Activated CD8-positive, alpha-beta memory T cell treated with anti-CD3 and anti-CD28 coated beads for 1 hour (primary cell): ENCODE measurements at places on chromosomes 2 and 18.

DNA sequence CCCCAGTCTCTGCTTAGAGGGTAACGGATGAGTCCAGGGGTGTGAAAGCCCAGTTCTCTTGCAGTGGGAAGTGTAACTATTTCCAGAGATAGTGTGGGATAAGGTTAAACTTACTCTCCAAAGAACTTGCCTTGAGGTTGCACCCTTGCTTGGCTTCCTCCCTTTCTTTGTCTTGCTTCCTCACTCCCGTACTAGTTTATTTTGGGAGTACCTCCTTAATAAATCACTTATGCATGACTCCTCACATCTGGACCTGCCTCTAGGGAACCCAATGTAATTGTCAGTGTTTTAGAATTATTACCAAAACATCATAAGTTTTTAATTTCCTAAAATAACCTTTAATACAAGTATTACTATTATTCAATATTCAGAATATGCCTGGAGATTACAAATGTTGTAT lies 35.2 kb downstream of the CPO start:
- no peak for DNase-seq

- no peak for DNase-seq
These were observed 427.9 kb downstream of the GALR1 start for GRCh38 chr18:77677536-77677935.

DNA sequence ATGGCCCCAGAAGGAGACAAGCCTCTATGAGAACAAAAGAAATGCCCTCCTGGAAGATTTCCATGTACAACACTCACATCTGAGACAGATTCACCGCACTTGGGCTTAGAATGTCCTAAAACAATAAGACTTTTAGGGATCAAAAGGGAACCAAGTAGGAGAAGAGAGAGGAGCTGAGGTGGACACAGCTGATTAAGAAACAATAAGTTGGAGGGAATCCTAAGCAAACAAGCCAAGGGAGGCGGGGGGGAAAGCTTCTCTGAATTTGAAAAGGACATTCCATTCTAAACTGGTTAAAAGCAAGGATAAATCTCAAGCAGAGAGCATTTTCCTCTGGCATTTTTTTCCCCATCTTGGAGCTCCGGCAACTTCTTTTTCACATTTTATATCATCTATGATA lies 9.9 kb downstream of the ACVR1 start:
- no peak for DNase-seq

- DNase-seq, result no peak
These were observed 152.1 kb upstream of the ITGA6 start for GRCh38 chr2:172275239-172275638.

GRCh38 chr2:171136024-171136423 lies 24.7 kb downstream of the TLK1 start:
- no peak for DNase-seq

DNA sequence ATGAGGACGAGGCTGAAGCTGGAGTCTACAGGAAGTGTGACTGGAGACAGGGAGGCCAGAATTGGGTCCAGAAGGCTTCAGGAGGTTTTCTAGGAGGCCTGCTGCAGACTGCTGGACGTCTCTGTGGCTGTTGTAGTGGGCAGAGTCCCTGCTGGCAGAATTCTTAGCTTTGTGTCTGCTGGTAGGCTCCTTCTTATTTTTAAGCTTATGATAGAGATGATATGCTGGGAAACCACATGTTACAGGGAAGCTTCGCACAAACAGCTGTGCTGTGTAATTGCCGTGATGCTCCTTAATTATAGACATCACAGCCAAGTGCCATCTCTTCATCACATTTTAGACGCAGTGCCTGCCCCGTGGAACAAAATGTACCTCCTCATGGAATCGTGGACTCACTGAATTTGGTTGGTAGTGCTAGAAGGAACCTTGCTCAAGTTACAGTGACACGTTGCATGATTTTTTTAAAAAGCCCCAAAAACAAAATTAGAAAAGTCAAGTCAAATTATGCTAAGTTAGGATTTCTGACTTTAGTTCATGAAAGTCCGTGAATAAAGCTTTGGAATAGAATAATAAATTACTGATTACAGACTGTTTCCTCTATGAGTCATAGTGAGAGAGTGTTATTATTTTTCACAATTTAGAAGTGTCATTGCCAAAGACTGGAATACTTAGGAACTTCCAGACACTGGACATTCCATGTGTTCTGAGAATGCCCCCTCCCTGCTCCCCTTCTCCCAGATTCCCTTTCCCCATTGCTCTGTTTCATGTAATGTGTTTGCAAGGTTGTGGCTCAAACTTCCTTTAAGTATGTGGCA lies 144.1 kb downstream of the FHOD3 start:
- no peak for DNase-seq

DNA sequence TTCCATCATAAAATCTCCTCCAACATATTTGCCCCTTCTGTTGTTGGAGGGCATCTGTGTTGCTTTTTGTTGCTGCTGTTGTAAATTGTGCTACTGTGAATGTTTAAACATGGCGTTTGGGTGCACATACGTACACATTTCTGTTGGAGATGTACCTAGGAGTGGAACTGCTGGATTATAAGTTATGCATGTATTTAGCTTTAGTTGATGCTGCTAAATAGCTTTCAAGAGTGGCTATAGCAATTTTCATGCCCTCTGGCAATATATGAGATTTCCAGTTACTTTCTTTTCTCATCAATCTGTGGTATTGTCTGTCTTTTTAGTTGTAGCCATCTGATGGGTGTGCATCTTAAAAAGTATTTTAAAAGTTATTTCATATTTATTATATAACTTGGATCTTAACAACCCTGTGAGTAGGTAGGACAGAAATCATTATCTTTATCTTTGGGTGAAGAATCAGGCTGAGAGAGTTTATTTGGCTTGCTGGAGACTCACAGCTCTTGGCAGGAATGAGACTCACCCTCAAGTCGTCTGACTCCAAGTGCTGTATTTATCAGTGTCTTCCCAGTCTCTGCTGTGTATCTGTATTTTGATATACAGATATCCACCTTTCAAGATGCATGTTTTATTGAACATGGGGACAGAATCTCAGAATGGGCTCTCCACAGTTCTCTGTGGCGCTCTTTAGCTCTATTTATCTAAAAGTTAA lies 16.9 kb downstream of the ZNF236 start:
- no peak for DNase-seq

DNA sequence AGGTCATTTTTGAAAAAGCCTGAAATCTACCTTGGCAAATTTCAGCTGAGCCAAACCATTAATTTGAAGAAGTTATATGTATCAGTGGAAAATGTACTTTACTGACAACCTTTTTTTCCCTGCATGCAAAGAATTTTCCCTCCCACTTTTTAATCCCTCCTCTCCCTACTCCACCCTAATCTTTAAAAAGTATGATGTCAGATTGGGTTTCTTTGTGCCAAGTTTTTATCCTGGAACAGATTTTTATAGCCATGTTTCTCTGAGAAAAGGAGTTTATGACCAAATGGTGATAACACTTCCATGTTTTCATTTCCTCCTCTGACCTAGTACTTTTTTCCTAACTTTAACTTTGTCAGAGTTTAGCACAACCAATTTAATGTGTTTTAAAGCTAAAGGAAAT lies 250.3 kb upstream of the FOSL2 start:
- no peak for DNase-seq
